ENCODE measurements at places on chromosomes 4 and X. TPM values are rescaled to one million over a fixed set of nuclear protein-coding genes. Genes with fewer than 3 reads are reported as not detected.

DNA sequence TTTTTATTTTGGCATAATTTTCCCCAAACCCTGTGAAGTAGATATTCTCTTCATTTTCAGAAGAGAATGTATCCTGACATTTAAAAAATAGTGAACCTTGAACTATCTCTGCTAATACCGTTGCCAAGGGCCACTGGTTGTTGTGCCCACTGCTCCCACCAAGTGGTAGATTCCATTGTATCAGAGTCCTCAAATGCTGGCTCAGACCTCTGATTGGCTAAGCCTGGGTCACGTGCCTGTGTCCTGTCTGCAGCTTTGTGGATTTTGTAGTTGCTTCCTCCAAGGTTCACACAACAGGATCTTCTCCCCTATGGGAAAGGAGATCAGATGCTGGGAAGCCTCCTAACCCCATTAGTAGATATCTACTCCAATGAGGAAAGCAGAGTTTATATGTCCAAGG lies 104.8 kb upstream of the CASK start:
- no peaks in the 10 kb centered on the region for H3K4me1 ChIP-seq
- no peak overlapping the region for H3K4me3 ChIP-seq
- no peaks in the 10 kb centered on the region for H3K27me3 ChIP-seq
- no peak for DNase-seq
- H3K27ac ChIP-seq = no peak overlapping the region

DNA sequence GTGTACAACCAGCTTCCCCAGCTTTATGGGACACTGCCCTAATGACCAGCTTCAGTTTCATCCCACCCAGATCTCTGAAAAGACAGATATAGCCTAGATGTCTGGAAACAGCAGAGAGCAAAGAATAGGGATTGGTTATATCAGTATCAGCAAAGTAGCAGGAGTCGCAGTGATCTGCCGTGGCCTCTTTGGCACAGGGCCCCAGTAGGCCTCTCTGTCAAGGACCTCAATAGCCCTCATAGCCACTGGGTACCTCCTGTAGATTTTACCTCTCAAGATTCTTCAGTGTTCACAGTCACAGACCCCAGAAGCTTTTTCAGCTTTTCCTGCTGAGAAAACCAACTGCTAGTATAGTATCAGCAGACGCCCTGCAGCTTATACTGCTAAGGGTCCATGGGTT lies 104.6 kb downstream of the ARHGEF9 start:
- no peak for DNase-seq
- no peaks in the 10 kb centered on the region for H3K4me1 ChIP-seq
- H3K4me3 ChIP-seq = no peak overlapping the region
- no peaks in the 10 kb centered on the region for H3K27me3 ChIP-seq
- no peak overlapping the region for H3K27ac ChIP-seq

- no peaks in the 10 kb centered on the region for H3K4me1 ChIP-seq
- no peak overlapping the region for H3K4me3 ChIP-seq
- H3K36me3 ChIP-seq = no peaks in the 10 kb centered on the region
- DNase-seq = no peak
Observed at GRCh38 chr4:112058433-112058832, 86.8 kb upstream of the FAM241A start.

DNA sequence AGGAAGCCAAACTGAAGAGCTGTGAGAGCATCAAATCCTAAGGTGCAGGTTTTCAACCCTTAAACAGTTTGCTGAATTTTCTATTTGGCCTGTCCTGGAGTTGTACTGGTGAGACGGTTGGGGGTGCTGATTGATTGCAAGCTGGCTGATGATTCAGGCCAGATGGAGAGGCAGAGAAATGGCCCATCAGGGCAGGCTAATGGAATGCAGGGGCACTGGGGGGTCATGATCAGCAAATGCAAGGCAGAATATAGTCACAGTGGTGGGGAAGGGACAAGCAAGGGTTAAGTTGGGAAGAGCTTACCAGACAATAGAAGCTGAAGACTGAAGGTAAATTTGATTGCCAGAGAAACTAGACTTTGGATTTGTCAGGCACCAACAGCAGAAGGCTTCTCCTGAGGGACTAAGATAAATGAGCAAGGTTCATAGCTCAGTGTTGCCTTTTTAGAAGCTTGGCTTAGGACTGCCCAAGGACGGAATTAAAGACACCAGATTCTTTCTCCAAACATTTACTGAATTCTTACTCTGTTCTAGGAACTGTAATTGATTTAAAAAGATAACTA lies 4.3 kb upstream of the AADAT start:
- peaks cover 5% of the 10 kb centered on the region for H3K36me3 ChIP-seq
- no peak for DNase-seq
- H3K27me3 ChIP-seq = 0 out of 2 replicates have a peak, but pooled peaks cover 5% of the 10 kb centered on the region
- H3K4me1 ChIP-seq = peaks cover 13% of the 10 kb centered on the region
- no peak overlapping the region for H3K27ac ChIP-seq

BRS3 gene
- total RNA-seq = not detected

DNA sequence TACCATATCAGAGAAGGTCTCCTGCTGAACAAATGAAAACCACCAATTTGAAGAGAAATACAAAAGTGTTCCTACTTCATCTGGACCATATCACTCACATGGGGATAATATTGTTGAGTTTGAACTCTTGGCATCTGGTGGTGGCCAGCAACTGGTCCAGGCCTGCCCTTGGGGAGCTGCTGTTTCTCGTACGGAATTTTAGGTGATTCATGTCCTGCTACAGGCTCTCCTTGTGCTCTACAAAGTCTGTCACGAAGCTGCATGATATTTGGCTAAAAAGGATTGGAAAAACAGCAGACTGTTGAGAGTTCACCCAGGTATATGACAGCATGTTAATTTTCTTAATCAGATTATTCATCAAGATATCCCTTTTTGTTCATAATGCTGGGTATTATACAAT lies 42.2 kb downstream of the SEC31A start:
- H3K27me3 ChIP-seq = no peaks in the 10 kb centered on the region
- H3K27ac ChIP-seq = no peak overlapping the region
- H3K36me3 ChIP-seq = peaks cover 95% of the 10 kb centered on the region

SLC34A2 gene
- total RNA-seq = not detected

DNA sequence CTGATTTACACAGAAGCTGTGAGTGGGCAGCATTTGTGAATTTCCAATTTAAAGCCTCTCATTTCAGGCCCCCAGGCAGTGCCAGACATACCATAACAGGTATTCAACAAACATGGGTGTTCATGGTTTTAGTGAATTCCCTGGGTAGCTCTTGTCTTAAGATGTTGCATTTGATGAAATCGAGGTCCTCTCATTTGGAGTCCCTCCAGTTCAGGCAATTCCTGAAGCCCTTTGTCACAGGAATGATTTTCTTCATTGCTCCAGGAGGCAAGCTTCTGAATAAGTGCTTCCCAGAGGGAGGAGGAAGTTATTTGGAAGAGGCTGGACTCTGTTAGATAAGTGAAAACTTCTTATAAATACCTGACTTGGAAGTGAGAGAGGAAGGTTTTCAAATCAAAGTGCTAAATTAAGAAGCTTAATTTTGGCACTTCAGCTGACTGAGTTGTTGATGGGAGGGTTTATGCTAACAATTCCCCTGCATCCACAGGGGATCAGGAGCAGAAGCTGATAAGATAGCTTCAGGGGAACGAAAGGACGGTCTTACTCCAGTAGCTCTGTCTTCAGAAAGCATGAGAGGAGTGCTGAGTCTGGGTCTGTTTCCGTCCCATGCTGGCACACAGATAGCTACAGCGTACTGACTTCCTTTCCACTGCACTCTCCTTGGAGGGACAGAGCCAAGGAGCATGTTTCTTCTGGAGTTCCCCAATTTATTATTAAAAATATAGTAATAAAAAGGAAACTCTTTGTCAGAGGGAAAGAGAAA lies 543.1 kb downstream of the GBA3 start:
- H3K36me3 ChIP-seq = no peaks in the 10 kb centered on the region
- H3K27me3 ChIP-seq = no peaks in the 10 kb centered on the region
- H3K27ac ChIP-seq = no peak overlapping the region
- no peaks in the 10 kb centered on the region for H3K4me1 ChIP-seq
- DNase-seq = no peak

CENPVL3 gene
- not detected for total RNA-seq

GRCh38 chrX:41408576-41408975 lies 38.6 kb upstream of the NYX start:
- DNase-seq = no peak
- no peak overlapping the region for H3K4me3 ChIP-seq
- no peaks in the 10 kb centered on the region for H3K36me3 ChIP-seq
- H3K27me3 ChIP-seq = no peaks in the 10 kb centered on the region

F8A1 gene
- 0.89 TPM for total RNA-seq

USP17L19 gene
- not detected for total RNA-seq

ZDHHC15 gene
- not detected for total RNA-seq

GYPE gene
- 2.1 TPM for total RNA-seq

DNA sequence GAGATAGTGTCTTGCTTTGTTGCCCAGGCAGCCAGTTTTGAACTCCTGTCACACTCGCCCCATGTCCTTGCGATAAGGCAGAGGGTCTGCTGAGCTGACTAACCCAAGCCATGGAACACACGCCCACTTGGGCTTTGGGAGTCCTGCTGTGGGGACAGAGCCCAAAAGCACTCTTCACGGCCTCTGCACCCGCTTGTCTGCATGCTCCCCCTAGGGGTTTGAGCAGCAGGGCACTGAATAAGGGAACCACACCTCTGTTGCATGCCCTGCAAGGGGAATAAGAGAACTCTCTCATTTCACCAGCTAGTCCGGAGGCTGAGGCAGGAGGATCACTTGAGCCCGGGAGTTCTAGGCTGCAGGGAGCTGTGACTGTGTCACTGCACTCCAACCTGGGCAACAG lies 166.0 kb downstream of the STAG2 start:
- H3K27ac ChIP-seq = no peak overlapping the region
- H3K36me3 ChIP-seq = no peaks in the 10 kb centered on the region
- H3K4me1 ChIP-seq = no peaks in the 10 kb centered on the region
- H3K4me3 ChIP-seq = no peak overlapping the region
- no peak for DNase-seq

GRCh38 chrX:95995583-95995982 lies 689.1 kb upstream of the DIAPH2 start:
- H3K4me3 ChIP-seq = no peak overlapping the region
- DNase-seq = no peak
- H3K4me1 ChIP-seq = no peaks in the 10 kb centered on the region
- no peaks in the 10 kb centered on the region for H3K27me3 ChIP-seq
- H3K27ac ChIP-seq = no peak overlapping the region

PAGE2 gene
- not detected for total RNA-seq

- no peaks in the 10 kb centered on the region for H3K36me3 ChIP-seq
- H3K27me3 ChIP-seq = no peaks in the 10 kb centered on the region
- H3K4me3 ChIP-seq = no peak overlapping the region
- no peaks in the 10 kb centered on the region for H3K4me1 ChIP-seq
- no peak overlapping the region for H3K27ac ChIP-seq
Observed at GRCh38 chr4:152989554-152989970, 53.4 kb downstream of the FHDC1 start.

DNA sequence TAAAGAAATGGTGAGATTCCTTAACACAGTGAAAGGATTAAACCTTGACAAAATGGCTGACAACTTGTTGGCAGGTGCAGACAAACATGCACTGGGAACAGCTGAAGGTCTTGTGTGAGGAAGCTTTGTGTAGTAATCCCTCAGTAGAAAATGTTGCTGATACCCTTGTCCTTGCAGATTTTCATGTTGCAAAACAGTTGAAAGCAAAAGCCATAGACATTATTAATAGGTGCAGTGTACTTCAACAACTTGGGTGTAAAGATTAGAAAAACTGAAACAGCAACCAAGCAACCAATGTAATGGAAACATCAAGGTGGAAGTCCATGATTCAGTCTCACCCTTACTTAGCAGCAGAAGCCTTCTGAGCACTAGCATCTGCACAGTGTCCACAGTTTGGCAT lies 29.8 kb downstream of the UGT2B7 start:
- DNase-seq = no peak
- no peaks in the 10 kb centered on the region for H3K36me3 ChIP-seq
- H3K27me3 ChIP-seq = no peaks in the 10 kb centered on the region
- no peak overlapping the region for H3K27ac ChIP-seq

GRCh38 chrX:149531599-149531998 lies 9.2 kb upstream of the EOLA1 start:
- H3K4me3 ChIP-seq = no peak overlapping the region
- DNase-seq = no peak
- no peaks in the 10 kb centered on the region for H3K4me1 ChIP-seq
- no peaks in the 10 kb centered on the region for H3K36me3 ChIP-seq

DNA sequence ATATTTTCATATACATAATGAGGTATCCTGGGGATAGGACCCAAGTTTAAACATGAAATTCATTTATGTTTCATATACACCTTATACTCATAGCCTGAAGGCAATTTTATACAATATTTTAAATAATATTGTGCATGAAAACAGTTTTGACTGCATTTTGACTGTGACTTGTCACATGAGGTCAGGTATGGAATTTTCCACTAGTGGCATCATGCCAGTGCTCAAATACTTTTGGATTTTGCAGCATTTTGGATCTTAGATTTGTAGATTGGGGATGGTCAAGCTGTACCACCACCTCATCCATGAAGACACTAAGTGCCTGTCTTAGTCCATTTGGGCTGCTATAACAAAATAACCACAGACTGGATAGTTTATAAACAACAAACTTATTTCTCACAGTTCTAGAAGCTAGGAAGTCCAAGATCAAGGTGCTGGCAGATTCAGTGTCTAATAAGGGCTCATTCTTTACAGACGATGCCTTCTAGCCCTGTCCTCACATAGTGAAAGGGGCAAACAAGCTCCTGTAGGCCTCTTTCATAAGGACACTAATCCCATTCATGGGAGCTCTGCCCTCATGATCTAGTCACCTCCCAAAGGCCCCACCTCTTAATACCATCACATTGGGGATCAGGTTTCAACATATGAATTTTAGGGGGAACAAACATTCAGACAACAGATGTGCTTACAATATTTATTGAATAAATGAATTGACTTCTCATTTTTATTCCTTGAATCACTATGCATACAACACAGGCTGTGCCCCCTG lies 9.4 kb downstream of the NUDT6 start:
- H3K4me3 ChIP-seq = no peak overlapping the region
- H3K36me3 ChIP-seq = peaks cover 28% of the 10 kb centered on the region
- H3K4me1 ChIP-seq = peaks cover 49% of the 10 kb centered on the region
- no peaks in the 10 kb centered on the region for H3K27me3 ChIP-seq
- no peak for DNase-seq
- H3K27ac ChIP-seq = no peak overlapping the region

GAGE13 gene
- total RNA-seq = not detected

GRCh38 chr4:147678796-147679549 lies 5.0 kb downstream of the PRMT9 start:
- DNase-seq = no peak
- H3K27ac ChIP-seq = no peak overlapping the region
- H3K4me3 ChIP-seq = no peak overlapping the region
- H3K4me1 ChIP-seq = peaks cover 9% of the 10 kb centered on the region
- H3K27me3 ChIP-seq = no peaks in the 10 kb centered on the region
- H3K36me3 ChIP-seq = peaks cover 10% of the 10 kb centered on the region

DNA sequence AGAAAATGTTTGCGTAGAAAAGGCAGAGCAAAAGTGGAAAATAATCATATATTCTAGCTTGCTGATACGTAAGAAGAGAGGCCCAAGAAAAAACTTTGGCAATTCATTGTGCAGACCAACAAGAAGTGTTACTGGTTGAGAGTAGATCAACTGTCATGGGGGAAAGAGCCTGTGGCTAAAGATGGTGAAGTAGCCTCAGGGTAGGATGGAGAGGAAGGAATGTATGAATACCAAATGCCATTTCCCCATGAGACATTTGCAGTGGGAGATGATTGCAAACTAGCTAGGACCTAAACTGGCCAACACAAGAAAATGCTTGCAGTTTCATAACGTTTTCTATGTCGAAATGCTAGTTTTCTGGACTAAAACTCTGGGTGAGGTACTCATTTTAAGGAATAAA lies 47.7 kb upstream of the ADGRL3 start:
- no peaks in the 10 kb centered on the region for H3K4me1 ChIP-seq
- DNase-seq = no peak
- no peak overlapping the region for H3K27ac ChIP-seq
- H3K4me3 ChIP-seq = no peak overlapping the region
- H3K36me3 ChIP-seq = no peaks in the 10 kb centered on the region

- H3K4me1 ChIP-seq = no peaks in the 10 kb centered on the region
- DNase-seq = no peak
- H3K27me3 ChIP-seq = no peaks in the 10 kb centered on the region
- no peaks in the 10 kb centered on the region for H3K36me3 ChIP-seq
- H3K27ac ChIP-seq = no peak overlapping the region
Observed at GRCh38 chrX:10519761-10520160, 100.6 kb downstream of the MID1 start.

Measured in SJSA1 (cell line).